ENCODE measurements at places on chromosomes 2 and 18.

GRCh38 chr2:236629961-236630872 lies 60.6 kb downstream of the ACKR3 start:
- no peak overlapping the region for H3K27ac ChIP-seq
- no peak overlapping the region for H3K4me3 ChIP-seq
- DNase-seq = no peak
- H3K27me3 ChIP-seq = peaks cover 5% of the 10 kb centered on the region

GRCh38 chr2:221568299-221568698 lies 3.8 kb downstream of the EPHA4 start:
- no peak overlapping the region for H3K4me3 ChIP-seq
- DNase-seq = no peak
- peaks cover 18% of the 10 kb centered on the region for H3K4me1 ChIP-seq
- H3K27ac ChIP-seq = no peak overlapping the region
- H3K36me3 ChIP-seq = peaks cover 3% of the 10 kb centered on the region

DNA sequence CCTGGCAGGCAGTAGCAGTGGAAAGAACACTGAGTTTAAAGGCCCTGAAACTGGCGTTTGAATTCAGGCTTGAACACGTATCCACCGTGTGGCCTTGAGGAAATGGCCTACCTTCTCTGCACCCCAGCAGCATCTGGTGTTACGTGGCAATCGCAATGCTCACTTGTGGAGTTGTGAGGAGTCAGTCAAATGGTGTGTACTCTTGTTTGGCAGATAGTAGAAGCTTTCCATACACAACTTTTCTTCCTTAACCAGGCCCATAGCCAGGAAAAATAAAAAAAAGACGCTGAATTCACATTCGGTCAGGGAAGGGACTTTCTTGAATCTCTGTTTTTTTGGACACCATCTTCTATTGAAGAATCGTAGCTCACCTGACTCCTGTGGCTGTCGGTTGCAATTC lies 1101.5 kb upstream of the KLHL29 start:
- H3K27ac ChIP-seq = no peak overlapping the region
- H3K4me3 ChIP-seq = no peak overlapping the region
- H3K27me3 ChIP-seq = no peaks in the 10 kb centered on the region
- no peaks in the 10 kb centered on the region for H3K4me1 ChIP-seq
- DNase-seq = no peak

GRCh38 chr18:57780318-57780705 lies 22.8 kb downstream of the ATP8B1 start:
- peaks cover 35% of the 10 kb centered on the region for H3K4me1 ChIP-seq
- DNase-seq = no peak
- H3K27me3 ChIP-seq = no peaks in the 10 kb centered on the region
- peaks cover 13% of the 10 kb centered on the region for H3K36me3 ChIP-seq
- H3K4me3 ChIP-seq = no peak overlapping the region
- no peak overlapping the region for H3K27ac ChIP-seq

DNA sequence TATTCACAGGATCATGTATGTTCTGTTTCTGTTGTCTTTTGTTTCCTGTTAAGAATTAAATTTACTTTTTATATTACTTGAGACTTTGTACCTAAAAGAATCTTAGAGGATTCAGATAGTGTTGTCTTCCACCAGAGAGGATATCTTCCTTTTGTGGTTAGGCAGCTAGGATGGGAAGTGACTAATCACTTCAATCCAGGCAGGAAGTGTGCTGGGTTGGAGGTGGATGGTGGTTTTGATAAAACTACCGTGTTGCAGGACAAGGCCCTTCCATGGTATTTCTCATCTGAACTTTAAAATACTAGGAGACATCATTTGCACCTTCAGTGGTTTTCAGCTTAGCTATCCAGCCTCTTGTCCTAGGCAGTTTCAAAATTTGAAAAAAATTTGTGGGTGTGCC lies 728.6 kb upstream of the CDH2 start:
- H3K27ac ChIP-seq = no peak overlapping the region
- H3K36me3 ChIP-seq = no peaks in the 10 kb centered on the region
- H3K4me3 ChIP-seq = no peak overlapping the region
- no peaks in the 10 kb centered on the region for H3K4me1 ChIP-seq

GRCh38 chr2:100818003-100818605 lies 1.8 kb upstream of the NPAS2 start:
- peaks cover 66% of the 10 kb centered on the region for H3K27me3 ChIP-seq
- no peak for DNase-seq
- no peak overlapping the region for H3K4me3 ChIP-seq

GRCh38 chr2:98438190-98439133 lies 6.2 kb upstream of the INPP4A start:
- peaks cover 13% of the 10 kb centered on the region for H3K27me3 ChIP-seq
- peak overlapping the region; percentile 49 for H3K27ac ChIP-seq
- no peak for DNase-seq

GRCh38 chr2:144707736-144708326 lies 187.9 kb upstream of the ZEB2 start:
- no peak overlapping the region for H3K27ac ChIP-seq
- DNase-seq = no peak
- no peaks in the 10 kb centered on the region for H3K36me3 ChIP-seq
- H3K27me3 ChIP-seq = no peaks in the 10 kb centered on the region
- H3K4me3 ChIP-seq = no peak overlapping the region

DNA sequence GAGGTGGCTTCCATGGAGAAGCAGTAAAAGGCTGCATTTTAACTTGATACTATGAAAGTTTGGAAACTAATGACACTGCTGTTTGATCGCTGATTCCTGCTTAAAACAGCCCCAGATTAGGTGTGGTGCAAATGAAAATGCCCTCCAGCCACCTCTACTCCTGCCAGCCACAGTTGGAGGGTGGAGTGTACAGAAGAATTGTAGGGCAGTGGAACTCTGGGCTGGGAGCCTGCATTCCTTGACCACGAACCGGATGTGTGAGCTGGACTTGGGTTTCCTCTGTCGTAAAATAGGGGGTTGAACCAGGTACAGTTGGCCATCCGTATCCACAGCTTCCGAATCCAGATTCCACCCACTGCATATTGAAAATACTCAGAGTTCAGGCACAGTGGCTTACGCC lies 84.6 kb upstream of the RFX8 start:
- H3K27ac ChIP-seq = no peak overlapping the region
- peaks cover 6% of the 10 kb centered on the region for H3K36me3 ChIP-seq
- H3K4me3 ChIP-seq = no peak overlapping the region
- H3K4me1 ChIP-seq = peaks cover 11% of the 10 kb centered on the region
- no peak for DNase-seq

DNA sequence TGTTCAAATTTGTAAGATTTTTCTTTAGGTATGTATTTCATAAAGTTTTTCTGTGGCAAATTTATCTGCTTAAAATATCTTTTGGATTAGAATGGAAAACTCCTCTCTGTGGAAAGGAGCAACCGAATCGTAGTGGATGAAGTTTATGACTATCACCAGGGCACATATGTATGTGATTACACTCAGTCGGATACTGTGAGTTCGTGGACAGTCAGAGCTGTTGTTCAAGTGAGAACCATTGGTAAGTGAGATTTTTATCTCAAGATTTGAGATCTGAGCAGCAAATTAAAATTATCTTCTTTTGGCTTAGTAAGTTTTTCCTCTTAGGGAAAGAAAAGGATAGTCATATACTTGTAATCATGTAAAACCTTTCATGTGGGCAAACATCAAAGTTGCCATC lies 14.2 kb downstream of the IL18RAP start:
- no peak overlapping the region for H3K4me3 ChIP-seq
- peaks cover 12% of the 10 kb centered on the region for H3K4me1 ChIP-seq
- no peak overlapping the region for H3K27ac ChIP-seq
- no peaks in the 10 kb centered on the region for H3K36me3 ChIP-seq
- no peaks in the 10 kb centered on the region for H3K27me3 ChIP-seq

DNA sequence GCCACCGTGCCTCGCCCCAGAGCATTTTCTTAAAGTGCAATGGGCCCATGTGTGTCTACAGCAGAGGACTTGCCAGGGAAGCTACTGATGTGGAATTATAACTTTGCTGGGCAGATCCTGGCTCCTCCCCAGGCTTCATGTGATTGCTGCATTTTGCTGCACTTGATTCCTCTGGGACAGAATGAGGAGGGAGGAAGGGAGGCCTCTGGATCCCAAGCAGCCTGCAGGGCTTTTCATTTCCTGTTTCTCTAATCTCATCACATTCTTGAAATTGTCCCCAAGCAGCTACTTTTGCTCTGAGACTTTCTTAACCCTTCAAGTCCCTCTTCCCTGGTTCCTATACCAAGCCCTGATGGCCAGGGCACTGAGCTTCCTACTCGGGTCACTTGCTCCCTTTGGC lies 134.4 kb upstream of the SEC11C start:
- no peaks in the 10 kb centered on the region for H3K36me3 ChIP-seq
- DNase-seq = no peak
- H3K4me1 ChIP-seq = peaks cover 21% of the 10 kb centered on the region
- H3K27me3 ChIP-seq = no peaks in the 10 kb centered on the region
- H3K4me3 ChIP-seq = no peak overlapping the region

DNA sequence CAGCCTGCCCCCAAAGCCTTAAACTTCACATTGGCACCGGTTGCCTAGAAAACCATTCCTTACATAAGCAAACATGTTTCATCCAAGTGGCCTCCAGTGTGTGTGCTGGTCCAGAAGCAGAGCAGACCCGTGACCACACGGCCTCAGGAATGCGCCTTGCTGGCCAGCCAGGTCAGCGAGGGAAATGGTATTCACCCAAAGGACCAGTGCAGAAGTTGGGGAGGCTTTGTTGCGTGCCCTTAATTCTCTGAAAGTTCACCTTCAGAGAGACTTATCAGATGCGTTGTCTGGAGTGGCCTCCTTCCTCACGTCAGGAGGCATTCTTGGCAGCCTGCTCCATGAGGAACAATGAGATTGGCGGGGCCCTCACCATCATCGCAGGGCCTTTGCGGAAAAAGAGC lies 25.9 kb downstream of the NRP2 start:
- H3K27ac ChIP-seq = no peak overlapping the region
- no peak for DNase-seq
- no peak overlapping the region for H3K4me3 ChIP-seq
- H3K4me1 ChIP-seq = peaks cover 50% of the 10 kb centered on the region
- peaks cover 1% of the 10 kb centered on the region for H3K36me3 ChIP-seq

- DNase-seq = no peak
- H3K4me3 ChIP-seq = peak overlapping the region; percentile 42
- H3K27ac ChIP-seq = no peak overlapping the region
- H3K36me3 ChIP-seq = peaks cover 2% of the 10 kb centered on the region
- H3K27me3 ChIP-seq = no peaks in the 10 kb centered on the region
Observed at GRCh38 chr2:196225213-196225612, 53.8 kb upstream of the STK17B start.

DNA sequence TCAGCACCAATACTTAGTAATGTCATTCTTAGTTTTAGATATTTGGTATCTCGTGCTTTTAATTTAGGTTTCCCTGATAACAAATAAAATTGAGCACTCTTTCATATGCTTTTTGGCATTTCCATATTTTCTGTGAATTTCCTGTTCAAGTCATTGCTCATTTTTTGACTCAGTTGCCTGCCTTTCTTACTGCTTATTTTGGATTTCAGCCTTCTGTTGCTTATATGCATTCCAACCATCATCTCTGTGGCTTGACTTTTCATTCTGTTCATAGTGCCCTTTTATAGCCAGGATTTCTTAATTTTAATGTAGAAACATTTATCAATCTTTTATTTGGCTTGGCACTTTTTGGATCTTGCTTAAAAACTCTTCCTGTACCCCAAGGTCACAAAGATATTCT lies 14.5 kb upstream of the KIF3C start:
- H3K27me3 ChIP-seq = peaks cover 14% of the 10 kb centered on the region
- no peak for DNase-seq
- no peaks in the 10 kb centered on the region for H3K36me3 ChIP-seq
- H3K4me1 ChIP-seq = peaks cover 8% of the 10 kb centered on the region
- no peak overlapping the region for H3K4me3 ChIP-seq

DNA sequence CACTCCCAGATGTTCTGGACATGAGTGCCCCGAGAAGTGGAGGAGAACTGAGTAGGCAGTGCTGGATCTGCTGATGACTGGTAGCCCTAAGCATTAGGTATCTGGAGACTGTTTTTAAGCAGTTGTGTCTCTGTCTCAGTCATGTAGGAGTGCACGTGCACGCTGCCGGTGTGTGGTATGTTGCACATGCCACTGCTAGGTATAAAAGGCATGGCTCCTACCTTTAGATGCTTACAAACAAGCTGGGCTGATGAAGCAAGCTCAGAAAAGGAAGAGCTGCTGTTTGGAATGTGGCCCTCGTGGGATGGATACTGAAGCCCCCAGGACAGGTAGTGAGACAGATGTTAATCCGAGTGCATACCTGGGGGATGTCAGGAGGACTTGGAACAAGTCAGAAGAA lies 49.1 kb downstream of the HK2 start:
- peaks cover 49% of the 10 kb centered on the region for H3K36me3 ChIP-seq
- H3K4me3 ChIP-seq = no peak overlapping the region
- H3K27ac ChIP-seq = no peak overlapping the region
- no peak for DNase-seq
- H3K27me3 ChIP-seq = no peaks in the 10 kb centered on the region

DNA sequence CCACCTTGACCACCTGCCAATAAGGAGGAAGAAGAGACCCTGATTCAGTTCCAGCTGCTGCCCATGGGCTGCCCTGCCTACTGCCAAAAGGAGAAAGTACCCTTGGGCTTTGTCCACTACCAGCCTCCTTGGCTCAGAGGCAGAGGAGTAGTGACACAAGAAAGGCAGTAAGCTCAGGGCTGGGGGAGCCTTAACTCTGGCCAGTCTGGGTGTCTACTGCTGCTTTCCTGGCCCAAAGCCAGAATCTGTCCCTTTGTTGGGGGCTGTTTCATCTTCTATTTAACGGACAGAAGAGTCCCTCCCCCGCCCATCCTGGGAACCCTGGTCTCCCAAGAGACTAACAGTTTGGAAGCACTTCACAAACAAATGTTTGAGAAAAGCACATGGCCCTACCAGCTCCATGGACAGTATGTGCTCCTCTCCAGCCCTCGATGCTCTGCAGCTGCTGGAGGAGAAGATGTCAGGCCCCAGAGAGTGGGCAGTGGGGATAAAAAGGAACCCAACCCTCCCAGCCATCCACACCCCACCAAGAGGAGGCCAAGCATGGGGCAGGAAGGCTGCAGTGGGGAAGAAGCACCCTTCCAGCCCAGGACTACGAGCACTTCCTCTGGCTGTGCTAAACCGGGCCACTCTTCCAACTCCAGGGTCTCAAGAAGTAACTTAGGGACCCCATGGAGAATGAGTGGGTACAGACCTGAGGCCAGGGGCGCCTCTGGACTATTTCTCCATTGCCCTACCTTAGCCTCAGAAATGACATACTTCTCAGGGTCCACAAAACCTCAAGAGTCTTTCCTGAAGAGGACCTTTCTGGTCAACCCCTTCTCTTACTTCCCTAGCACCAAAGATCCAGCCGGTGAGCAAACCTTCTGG lies 1.2 kb downstream of the ATG9A start:
- peaks cover 41% of the 10 kb centered on the region for H3K36me3 ChIP-seq
- DNase-seq = no peak
- no peaks in the 10 kb centered on the region for H3K27me3 ChIP-seq
- peak overlapping the region; percentile 98 for H3K4me3 ChIP-seq

- no peak overlapping the region for H3K27ac ChIP-seq
- DNase-seq = no peak
- H3K36me3 ChIP-seq = no peaks in the 10 kb centered on the region
- H3K4me1 ChIP-seq = no peaks in the 10 kb centered on the region
Observed at GRCh38 chr18:11105463-11105862, 43.9 kb downstream of the PIEZO2 start.
